ENCODE measurements at places on chromosomes 4 and X.
A peak's percentile ranks its signal among the peaks of the same experiment; 100 is the strongest.

DNA sequence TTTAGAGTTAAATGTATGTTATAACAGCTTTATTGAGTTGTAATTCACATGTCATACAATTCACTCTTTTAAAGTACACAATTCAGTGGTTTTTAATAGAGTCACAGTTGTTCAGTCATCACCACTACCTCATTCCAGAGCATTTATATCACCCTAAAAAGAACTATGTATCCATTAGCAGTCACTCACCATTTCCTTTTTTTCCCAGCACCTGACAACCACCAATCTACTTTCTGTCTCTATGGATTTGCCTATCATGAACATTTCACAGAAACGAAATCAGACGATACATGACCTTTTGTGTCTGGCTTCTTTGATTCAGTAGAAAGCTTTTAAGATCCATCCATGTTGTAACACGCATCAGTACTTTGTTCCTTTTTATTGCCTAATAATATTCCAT, 52.9 kb upstream of the FRAS1 start:
- no peak for DNase-seq

DNA sequence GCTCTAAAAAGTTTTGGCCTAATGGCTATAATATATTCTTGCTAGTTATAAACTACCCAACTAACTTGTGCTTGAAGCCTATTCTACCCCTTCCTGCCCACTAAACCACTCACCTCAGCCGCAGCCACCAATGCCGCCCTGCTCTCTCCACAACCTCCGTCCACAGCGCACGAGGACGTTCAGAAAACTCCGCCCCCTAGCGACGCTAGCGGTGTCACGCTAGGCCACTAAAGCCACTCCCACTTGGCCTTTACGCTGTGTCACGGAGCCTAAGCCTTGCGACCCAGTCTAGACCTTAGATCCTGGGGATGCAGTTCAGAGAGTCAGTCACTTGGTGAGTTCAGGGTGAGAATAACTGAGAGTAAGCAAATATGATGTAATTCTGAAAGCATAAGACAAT, at the start of gene TEX11:
TSS of gene TEX11 (minus strand) at position 171 of the 400 bp plus-strand sequence. CDS start 922 bp downstream, outside the sequence.
- no peak for DNase-seq

- no peak for DNase-seq
Measured at GRCh38 chr4:10530137-10530786, 73.0 kb upstream of the ZNF518B start.

GRCh38 chrX:21966866-21967265, 26.4 kb downstream of the SMS start:
- no peak for DNase-seq

- DNase-seq: no peak
Measured at GRCh38 chr4:2336659-2337058, 74.8 kb upstream of the MXD4 start.

DNA sequence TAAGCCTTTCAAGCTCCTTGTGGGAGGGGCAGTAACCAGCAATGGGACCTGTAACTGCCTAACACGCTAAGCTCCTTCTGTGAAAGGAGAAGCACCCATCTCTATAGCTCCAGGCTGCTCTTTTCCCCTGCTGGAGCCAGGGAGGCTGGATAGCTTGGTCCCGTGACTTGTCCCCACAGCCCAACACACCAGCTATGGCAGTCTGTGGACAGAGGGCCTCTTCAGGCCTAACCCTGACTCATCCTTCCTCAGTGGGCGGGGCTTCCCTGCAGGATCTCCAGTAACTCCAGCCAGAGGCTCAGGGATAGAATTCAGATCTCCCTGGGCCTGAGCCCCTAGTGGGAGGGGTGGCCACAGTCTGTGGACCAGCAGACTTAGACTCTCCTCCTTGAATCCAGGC, 1290.1 kb downstream of the PCDH7 start:
- DNase-seq: no peak

- no peak for DNase-seq
Measured at GRCh38 chrX:46553935-46554334, 8.7 kb upstream of the ZNF674 start.

DNA sequence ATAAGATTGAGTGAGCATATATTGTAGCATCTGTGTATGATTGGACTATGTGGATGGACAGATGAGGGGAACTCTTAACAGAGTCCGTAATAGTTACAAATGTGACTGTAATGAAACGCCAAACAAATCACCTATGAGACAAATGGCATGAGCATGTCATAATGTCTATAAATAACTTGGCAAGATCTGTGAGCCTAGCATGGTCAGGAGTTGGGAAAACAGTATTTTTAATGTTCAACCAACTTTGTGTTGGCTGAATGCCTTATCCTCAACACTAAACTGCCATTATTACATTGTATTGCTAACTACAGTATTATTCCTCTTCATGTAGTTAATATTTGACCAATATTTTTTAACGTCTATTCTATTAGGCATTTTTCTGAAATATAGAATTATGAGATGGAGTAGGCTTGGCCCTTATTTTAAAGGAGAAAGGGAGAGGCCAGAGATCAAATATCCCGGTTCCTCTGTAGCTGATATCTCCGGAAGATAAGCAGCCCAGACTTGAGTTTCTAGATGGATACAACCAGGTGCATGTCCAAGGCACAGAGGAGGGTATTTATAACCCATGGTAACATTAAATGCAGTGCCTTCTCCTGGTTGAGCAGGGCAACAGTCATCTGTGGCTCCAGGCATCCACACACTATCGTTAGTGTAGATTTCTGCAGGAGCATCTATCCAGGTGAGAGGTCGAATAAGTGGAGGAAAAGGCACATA, 32.7 kb downstream of the PF4 start:
- no peak for DNase-seq

- no peak for DNase-seq
Measured at GRCh38 chr4:38526412-38526811, 137.6 kb upstream of the KLF3 start.

DNA sequence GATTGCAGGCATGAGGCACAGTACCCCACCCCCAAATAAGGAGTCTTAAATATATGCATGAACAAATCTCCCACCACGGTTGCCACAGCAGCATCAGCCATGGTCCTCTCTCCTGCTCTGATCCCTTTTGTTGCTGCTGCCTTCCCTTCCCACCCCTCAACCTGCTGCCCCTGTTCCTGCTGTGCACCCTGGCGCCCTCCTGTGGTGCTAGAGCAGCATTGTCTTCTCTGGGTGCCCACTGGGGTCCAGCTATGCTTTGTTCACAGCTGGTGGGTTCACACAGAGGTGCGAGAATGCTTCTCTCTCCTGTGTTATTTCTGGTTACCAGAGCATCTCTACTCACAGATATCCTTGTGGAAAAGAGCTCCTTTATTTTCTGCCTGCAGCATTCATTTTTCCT, 116.2 kb downstream of the GATB start:
- no peak for DNase-seq

DNA sequence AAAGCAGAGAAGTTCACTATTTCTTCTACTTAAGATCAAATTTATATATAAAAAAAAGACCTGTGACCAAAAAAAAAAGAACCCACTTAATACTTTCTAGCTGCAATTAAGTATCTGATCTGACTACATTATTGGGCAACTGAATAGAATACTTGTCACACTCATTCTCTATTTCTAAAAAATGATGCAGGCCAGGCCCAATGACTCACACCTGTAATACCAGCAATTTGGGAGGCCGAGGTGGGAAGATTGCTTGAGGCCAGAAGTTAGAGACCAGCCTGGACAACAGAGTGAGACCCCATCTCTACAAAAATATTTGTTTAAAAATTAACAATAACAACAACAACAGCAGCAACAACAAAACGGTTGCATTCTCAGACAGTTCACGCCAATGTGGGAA, 108.8 kb upstream of the BMP2K start:
- peak; percentile 54 for DNase-seq

GRCh38 chrX:152893980-152894610, 3.8 kb upstream of the ZNF185 start:
- DNase-seq: no peak
